ENCODE measurements at places on chromosomes 4 and X.
A peak's percentile ranks its signal among the peaks of the same experiment; 100 is the strongest.

- DNase-seq = no peak
These were observed 123.9 kb upstream of the CBR4 start for GRCh38 chr4:169133932-169134331.

DNA sequence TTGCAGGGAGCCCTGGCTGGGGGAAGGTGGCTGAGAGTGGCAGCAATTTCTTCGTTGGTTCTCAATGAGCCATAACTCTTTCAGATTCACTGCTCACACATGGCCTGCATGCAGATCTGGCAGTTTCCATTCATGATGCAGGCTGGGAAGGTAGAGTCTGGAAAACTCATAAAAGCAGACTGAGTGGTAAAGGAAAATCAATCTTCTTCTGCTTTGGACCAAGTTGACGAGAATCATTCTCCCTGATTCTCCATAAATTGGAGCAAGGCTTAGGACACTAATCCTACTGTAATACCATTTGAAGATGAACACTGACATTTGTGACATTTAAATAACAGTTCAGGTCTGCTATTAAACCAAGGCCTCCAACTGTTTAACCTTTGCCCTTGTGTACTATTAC, 35.3 kb upstream of the HAND2 start:
- DNase-seq = no peak

DNA sequence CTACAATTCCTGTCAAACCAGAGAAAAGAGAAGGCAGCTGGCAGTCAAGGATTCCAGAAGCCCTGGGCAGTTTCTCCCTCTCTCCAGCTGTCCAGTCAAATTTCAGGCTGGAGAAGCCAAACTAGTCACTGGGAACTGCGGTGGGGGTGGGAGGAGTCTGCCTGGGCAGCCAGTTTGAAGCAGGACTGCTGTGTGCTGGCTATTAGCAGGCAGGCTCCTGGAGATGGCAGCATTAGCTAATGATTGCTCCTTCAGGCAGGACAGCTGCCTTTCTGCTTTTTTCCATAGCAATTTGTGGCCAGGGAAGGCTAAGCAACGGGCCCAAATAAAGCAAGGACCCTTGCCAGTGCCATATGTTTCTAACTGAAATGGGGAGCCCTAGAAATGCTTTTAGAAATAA, 44.7 kb upstream of the FGF13 start:
- DNase-seq = no peak

- no peak for DNase-seq
These were observed 42.4 kb upstream of the ATP6AP2 start for GRCh38 chrX:40538406-40538805.

GRCh38 chr4:145613566-145614232, 5.5 kb upstream of the MMAA start:
- DNase-seq = no peak

DNA sequence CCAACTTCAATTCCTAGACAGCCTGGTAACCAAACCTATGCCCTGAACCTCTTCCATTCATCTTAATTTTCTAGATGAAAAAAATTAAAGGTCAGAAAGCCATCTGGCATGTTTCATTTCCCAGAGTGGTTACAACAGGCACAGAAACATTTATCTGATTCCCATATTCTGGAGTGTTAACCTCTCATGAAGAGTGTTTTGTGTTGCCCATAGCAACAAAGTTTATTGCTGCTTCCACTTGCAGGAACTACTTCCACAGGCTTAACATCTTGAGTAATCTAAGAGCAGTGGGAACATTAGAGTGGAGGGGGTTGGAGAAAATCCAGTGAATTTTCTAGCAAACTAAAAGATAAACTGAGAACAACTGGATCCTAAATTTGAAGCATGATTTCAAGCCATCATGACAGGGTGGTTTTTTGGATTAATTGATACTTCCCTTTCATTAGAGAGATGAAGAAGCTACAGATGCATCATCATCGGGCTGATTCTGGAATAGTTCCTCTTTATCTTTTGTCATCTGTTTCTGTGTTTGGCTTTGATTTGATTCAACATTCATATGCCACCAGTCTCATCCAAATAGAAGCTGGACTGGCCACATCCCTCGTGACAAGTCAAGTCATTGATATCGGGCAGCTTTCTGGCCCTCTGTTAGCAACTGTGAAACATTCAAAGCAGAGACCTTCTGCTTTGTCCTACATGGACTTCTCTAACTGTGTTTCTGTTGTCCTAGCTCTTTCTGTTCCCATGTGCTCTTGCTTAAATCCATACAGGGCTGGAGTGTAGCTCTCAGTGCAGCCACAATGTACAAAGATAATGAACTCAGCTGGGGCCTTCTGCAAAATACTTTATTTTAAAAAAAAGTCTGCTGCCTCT, 167.3 kb downstream of the MID1IP1 start:
- DNase-seq = no peak

GRCh38 chr4:24704149-24704548, 91.2 kb upstream of the SOD3 start:
- no peak for DNase-seq

GRCh38 chr4:172953896-172954568, 214.6 kb upstream of the GALNT7 start:
- no peak for DNase-seq

DNA sequence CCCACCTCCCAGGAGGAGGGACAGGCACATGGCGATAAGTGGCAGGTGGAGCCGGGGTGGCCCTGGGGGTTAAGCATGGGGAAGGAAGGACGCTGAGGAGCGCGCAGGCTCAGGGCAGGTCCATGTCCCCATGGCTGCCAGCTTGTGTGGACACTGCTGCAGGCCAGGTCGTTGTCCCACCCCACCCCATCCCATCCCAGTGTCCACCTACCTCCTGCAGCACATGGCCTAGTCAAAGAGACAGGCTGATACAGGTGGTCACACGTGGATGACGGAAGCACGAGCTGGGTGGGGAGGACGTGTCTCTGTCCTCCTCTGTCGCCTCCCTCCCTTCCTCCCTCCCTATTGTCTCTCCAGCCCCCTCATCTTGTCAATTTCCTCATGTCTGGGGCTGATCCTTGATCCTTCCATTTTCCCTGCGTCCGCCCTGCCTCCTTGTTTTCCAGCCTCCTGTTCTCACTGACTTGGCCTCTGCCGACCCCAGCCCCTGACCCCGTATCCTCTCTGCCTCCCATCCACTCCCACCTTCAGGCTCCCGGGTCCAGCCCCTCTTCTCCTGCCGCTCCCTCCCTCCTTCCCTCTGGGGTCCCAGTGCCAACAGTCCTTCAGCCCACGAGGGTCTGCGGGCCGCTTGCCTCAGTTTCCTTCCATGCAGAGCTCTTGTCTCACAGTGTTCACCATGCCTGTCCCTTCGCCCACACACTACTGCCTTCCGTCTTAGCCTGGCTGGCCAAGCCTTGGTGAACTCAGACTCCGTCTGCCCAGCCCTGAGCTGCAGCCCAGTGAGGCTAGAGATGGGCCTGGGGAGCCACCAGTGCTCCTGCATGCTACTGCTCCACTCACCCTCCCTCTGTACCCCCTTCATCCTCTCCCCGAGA, 15.5 kb upstream of the ADD1 start:
- no peak for DNase-seq

DNA sequence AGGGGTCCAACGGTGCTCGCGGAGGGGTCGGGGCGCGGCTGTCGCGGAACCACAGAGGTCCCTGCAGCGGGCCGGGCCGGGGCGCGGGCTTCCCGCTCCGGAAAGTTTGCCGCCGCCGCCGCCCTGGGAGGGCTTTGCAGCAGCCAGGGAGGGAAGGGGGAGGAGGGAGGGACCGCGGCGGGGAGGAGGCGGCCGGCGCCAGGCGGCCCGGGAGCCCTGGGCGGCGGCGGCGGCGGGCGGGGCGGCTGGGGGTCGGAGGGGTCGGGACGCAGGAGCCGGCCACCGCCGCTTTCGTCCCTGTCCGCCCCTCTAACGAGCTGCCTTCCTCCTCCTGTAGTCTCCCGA, 375 bp downstream of the FGFR3 start:
- DNase-seq = peak; percentile 21

DNA sequence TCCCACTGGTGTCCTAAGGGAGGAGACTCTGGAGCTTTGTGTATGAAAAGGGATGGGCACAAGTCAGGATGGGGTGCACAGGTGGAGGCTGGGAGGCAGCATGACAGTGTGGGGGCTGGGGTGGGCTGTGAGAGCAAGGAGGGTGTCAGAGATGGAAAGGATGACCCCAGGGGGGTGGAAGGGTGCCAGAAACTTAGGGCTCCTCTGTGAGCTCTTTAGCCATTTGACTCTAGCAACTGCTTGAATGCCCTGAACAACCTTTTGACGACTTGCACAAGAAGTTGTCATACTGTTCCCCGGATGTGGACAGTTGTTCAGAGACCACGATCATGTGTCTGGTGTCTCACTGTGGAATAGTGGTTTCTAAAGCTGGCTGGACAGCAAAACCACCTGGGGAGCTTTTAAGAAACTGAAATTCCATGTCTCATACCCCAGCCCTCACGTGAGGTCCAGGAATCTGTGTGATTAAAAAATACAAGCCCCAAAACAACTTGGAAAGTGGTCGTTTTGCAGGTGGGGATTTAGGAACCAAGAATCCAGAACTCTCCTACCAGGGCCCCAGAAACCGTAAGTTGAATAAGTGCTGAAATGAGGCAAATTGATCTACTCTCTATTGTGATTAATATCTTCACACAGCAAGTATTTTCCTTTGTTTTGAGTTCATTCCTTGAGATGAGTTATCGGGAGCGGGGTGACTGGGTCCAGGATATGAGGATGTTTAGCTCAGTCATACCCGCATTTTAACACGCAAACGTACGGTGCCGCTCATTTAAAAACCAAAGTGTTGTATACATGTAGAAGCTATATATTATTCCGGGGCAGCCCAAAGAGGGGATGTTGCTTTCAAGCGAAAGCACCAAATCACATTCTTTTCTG, 3.4 kb downstream of the RHOH start:
- peak; percentile 29 for DNase-seq

- no peak for DNase-seq
These were observed 159.4 kb downstream of the ANTXR2 start for GRCh38 chr4:79913581-79913980.

DNA sequence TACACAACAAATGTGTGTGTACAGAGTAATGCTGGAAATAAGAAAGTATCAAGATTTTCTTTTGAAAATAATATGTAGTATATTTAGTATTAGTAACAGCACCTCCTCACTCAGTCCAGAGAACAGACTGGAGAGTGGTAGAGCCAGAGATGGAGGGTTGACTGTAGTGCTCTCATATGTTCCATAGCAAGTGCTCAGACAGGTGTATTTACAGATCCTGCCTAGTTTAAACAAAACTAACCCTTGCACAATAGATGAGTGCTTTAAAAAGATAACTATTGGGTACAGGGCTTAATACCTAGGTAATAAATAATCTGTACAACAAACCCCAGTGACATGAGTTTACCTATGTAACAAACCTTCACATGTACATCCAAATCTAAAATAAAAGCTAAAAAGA, 381.0 kb upstream of the EMCN start:
- no peak for DNase-seq

DNA sequence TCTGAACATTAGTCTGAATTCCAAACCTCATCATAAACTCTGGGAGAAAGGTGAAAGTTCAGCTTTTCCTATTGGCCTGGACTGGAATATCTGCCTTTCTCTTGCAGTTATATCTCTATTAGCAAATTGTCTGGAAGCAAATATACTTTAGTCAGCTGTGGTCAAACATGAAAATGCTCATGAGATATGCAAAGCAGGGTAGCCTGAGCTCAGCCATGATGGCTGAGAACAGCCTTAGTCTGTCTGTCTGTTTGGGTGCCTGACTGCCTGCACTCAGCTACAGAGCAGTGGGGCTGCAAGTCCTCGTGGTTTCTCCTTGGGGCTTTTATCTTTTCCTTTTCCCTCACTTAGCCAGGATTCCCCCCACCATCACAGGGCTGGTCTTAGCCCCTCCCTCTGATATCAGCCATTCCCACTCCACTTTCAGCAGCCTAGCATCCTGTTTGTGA, 19.5 kb upstream of the PGRMC2 start:
- DNase-seq = no peak

- no peak for DNase-seq
These were observed 6.7 kb downstream of the TNMD start for GRCh38 chrX:100591256-100592051.

DNA sequence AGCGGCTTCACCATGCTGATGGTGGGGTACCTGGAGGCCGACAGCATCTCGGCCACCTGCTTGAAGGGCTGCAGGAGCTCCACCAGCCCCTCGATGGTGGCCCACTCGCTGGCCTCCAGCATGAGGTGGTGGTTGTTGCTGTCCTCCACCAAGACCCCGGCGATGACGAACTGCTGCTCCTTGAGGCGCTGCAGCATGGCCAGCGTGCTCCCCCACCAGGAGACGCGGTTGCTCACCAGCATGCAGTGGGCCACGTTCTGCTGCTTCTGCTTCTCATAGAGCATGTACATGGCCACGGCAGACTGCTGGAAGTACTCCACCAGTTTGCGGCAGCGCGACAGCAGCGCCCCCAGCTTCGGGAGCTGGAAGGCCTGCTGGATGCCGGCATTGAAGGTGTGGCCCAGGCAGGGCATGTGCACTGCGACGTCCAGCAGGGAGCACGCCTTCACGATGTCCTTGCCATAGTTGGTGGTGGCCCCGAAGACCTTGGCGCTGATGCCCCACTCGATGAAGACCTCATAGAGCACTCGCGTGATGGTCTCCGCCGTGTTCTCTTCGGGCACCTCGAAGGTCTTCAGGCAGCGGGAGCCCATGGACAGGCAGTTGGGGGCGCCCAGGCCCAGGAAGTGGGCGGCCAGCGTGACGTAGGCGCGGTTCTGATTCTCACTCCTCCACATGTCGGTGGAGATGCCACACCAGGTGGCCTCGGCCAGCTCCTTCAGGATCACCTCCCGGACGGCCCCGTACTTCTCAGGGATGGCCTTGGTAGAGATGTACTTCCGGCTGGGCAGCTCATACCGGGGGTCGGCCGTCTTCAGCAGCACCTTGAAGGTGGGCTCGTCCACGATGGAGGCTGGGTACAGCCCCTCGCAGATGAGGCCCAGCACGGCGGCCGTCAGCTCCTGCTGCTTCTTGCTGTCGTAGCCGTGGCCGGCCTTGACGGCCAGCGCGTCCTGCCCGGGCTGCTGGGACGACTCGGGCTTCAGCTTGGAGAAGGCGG, 11.0 kb downstream of the DHRSX start:
- DNase-seq = no peak

- no peak for DNase-seq
These were observed 162.9 kb upstream of the DIPK2B start for GRCh38 chrX:45363596-45363995.

- no peak for DNase-seq
These were observed 30.1 kb upstream of the SPARCL1 start for GRCh38 chr4:87559090-87559837.

- no peak for DNase-seq
These were observed 23.7 kb downstream of the BMP2K start for GRCh38 chr4:78799551-78800495.

DNA sequence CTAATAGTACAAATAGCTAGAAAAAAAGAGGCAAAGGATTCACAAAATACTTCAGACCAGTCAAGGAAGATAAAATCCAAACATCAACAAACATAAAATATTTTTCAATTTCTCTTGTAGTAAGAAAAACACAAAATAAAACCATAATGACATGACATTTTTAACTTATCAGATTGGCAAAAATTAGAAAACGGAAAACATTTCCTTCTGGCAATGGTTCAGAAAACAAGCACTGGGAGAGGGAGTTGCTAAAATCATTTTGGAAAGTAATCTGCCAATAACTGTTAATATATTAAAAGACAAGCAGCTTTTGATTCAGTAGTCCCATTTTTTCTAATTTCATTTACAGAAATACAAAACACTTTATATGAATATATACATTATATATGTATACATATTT, 26.1 kb downstream of the TKTL2 start:
- DNase-seq = no peak

- no peak for DNase-seq
These were observed 31.2 kb upstream of the LRPAP1 start for GRCh38 chr4:3563403-3563802.
